ENCODE measurements at places on chromosomes 16 and 17. TPM values are rescaled to one million over a fixed set of nuclear protein-coding genes. Genes with fewer than 3 reads are reported as not detected.

DNA sequence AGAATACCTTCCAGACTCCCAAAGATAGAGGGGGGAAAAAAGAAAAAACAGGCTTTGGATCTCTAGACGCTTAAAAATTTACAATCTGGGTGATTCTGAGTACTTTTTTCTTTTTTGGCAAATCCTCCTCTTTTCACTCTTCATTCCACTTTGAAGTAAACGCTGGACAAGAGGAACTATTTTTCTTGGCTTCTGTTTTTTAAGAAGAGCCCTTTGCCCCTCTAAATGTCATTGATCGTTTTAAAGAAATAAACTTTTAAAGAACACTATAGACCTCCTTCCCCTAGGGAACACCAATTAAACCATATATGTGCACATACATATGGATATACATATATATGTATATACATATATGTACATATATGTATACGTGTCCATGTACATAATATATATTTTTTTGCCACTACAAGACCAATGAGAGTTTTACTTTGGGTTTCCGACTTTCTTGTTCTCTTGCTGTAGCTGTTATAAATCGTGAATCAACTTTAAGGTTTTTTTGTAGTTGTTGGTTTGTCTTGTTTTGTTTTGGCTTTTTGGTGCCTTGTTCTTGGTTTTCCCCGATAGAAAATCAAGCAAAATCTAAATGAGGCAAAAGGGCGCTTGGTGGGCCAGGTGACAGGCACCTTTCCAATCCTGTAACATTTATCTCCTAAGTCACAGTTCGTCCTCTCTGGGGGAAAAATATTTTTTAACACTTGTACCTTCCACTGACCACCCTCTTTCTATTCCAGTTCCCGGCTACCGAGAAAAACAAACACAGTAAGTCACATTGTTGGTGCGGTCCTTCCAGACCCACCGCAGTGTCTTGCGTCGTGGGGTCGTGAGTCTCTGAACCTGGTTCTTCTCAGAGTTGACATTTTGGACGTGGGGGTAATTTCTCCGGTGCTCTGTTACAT is 4.4 kb downstream of the FOXF1 start:
- DNase-seq: no peak

- DNase-seq: no peak
Observed at GRCh38 chr17:36627101-36627500, 25.7 kb downstream of the MRM1 start.

The CFAP119 gene
- 3.3 TPM for total RNA-seq

The GRAPL gene
- total RNA-seq: 1.2 TPM

DNA sequence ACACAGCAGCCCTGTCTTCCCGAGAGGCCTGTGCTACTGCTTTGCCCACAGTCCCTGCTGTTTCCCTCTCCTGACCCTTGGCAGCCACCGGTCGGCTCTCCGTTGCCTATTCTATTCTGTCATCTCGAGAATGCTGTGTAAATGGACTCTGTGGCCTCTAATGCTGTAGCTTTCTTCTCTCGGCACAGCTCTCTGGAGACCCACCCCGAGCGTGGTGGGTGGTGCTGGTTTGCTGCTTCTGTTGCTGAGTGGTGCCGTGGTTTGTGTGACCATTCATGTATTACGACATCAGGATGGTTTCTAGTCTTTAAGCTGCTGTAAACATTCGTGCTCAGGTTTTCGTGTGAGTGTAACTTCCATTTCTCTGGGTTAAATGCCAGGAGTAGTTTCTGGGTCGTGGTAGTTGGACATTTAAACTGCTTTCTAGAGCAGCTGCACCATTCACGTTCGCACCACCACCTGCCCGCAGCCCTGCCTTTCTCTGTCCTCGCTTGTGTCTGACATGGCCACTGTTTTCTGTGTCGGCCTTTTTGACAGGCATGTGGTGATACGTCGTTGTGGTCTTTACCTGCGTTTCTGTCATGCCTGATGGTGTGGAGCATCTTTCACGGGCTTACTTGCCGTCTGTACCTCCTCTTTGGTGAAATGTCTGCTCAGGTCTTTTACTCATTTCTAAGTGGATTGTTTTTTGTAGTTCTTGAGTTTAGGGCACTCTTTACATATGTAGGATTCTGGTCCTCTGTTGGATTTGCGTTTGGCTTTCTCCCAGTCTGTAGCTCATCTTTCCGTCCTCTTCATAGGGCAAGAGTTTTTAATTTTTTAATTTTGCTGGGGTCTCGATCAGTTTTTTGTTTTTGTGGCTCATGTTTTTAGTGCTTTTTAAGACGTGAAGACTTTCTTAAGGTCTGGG is 47.7 kb upstream of the ZNF750 start:
- no peak for DNase-seq

Data from frontal cortex (tissue), 4 donors.